Osteocyte (in vitro differentiated cells): ENCODE measurements at places on chromosomes 5 and 9. TPM values are rescaled to one million over a fixed set of nuclear protein-coding genes. Genes with fewer than 3 reads are reported as not detected.

Gene TRAF1
- total RNA-seq = 7.1 and 7.8 TPM in 2 replicates

DNA sequence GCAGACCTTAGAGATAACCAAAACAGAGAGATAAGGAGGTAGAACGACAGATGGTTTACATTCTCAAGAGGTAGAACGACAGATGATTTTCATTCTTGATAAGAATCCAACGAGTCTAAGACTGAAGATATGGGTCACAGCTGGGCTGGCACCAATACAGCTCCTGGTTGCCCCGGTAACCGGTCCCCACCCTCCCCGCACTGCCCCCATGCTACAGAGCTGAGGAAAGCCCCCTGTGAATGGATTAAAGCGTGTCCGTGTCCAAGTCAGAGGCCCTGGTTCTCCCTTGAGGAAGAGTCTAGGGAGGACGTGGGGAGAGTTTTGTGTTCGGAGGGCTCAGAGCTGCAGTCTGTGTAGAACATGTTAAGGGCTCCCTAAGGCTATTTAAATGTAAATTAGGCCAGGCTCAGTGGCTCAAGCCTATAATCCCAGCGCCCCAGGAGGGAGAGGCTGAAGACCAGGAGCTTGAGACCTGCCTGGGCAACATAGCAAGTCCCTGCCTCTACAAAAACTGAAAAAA, 8.1 kb downstream of the IDNK start:
- DNase-seq = no peak

Gene PRLR
- 0.08 and 0.30 TPM in 2 replicates for total RNA-seq

DNA sequence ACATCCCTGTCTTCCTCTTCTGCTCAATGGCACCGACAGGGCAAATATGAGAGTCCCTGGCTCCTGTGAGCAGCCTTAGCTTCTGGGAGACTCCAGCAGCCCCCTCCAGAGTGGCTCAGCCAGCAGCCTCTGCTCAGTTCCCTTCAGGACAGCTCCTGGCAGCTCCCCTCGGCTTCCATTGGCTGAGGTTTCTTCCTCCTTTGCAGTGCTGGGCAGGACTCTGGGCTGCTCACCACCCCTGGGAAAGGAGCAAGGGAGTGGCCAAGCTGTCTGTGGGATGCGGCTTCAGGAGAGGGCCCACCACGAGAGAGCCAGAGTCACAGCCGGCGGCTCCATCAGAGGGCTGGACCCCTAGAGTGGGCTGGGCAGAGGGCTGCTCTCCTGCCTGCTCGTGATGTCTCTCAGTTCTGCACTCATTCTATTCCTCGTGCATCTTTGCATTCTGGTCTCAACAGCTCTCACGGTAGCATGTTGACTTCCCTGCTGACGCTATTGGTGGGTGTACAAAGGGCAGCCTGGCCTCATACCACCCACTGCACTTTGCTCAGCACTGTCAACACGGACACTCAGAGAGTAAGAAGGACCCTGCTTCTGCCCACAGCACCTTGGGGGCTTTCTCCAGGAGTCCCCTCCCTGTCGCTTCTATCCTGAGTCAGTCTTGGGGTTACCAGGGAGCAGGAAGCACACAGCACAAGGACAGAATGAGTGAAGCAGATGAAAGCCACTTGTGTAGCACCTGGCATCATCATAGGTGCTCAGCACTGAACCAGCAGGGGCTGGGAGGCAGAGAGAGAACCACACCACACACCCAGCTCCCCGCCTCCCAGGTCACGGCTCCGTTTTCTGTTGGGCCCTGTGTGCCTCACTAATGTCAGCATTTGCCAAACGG, 80.9 kb upstream of the ALDH1B1 start:
- DNase-seq = peak; percentile 66

Gene NUTM2G
- total RNA-seq = 0.13 TPM in 1 of 2 replicates, not detected in the other

Gene MLLT3
- total RNA-seq = 19.5 and 20.6 TPM in 2 replicates

DNA sequence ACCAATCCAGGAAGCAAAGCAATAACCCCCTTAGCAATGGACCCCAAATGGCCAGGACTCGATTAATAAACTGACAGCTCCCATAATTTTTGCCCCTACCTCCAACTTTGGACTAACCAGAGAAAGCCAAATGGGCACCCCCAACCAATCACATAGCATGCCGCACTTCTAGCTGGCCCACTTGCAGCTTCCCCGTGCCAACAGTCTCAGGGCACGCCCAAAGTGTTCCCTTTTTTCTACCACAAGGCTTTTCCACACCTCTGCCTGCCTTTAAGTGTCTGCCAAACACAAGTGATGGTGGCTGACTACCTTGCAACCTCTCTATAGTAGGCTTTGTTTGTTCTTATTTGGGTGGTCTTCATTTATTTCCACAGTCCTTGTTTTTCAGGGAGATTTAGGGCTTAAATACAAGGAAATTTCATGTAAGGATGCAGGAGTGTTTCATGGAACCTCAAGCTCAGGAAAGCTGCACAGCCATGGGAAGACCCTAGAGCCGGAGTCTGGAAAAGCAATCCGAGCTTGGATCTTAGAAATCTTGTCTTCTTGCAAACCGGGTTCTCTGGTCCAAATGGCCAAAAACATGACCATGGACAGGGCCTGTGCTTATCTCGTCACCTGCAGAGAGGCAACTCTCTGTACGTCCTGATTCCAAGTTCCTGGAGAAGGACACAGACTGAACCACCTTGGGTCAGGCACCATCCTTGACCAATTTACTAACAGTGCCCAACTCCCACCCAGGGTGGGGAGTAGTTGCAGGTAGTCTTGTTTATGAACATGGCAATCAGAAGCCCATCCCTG, 89.2 kb downstream of the THBS4 start:
- DNase-seq = no peak

- DNase-seq = no peak
These were observed 812.4 kb downstream of the KCTD16 start for GRCh38 chr5:144983101-144983500.

Gene ZDHHC11B
- not detected in 2 replicates for total RNA-seq

Gene RHOBTB3
- 190 and 208 TPM in 2 replicates for total RNA-seq

DNA sequence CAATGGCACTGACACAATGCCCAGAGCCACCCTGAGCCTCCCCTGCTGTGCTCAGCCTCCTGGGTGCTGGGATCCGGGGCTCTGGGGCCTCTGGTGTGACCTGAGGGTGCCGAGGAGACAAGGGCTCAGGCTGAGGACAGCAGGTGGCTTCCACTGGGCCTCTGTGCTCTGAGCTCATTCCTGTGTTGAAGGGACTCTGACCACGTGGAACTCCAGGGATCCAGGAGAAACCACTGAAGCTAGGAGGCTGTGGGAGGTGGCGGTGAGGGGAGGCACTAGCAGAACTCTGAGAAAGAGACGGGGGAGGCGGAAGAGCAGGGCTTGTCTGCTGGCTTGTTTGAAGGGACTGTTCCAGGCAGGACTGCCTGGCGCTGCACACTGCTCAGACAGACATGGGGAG, 318.7 kb upstream of the IRX1 start:
- no peak for DNase-seq

GRCh38 chr5:94784536-94785505, 166.4 kb downstream of the SLF1 start:
- DNase-seq = no peak

Gene C9orf50
- total RNA-seq = not detected in 2 replicates

DNA sequence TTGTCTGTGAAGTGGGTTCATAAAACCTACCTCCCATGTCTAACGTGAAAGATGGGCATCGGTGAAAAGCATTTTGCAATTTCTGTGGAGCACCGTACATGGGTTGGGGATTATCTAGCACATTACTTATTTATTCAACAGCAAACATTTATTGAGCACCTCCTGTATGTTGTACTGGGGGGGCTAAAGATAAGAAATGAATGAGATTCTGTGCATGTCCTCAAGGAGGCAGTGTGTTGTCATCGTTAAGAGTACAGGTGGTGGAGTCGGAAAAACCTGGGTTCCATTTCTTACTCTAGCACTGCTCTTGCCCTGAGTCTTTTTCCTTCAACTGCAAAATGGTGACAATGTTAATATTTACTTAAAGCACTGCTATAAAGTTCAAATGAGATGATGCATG, 30.4 kb upstream of the DENND1A start:
- no peak for DNase-seq

GRCh38 chr5:158801268-158801667, 298.4 kb downstream of the EBF1 start:
- DNase-seq = no peak

Gene CBY3
- total RNA-seq = not detected in 2 replicates

GRCh38 chr5:127229185-127229889, 61.3 kb upstream of the MEGF10 start:
- peak; percentile 84 for DNase-seq

- DNase-seq = no peak
These were observed 24.2 kb downstream of the PSMB7 start for GRCh38 chr9:124390794-124391658.

- no peak for DNase-seq
These were observed 451.8 kb downstream of the CCDC171 start for GRCh38 chr9:16004613-16005012.

GRCh38 chr5:144567421-144567780, 396.7 kb downstream of the KCTD16 start:
- no peak for DNase-seq

Gene ANKRD55
- not detected in 2 replicates for total RNA-seq

DNA sequence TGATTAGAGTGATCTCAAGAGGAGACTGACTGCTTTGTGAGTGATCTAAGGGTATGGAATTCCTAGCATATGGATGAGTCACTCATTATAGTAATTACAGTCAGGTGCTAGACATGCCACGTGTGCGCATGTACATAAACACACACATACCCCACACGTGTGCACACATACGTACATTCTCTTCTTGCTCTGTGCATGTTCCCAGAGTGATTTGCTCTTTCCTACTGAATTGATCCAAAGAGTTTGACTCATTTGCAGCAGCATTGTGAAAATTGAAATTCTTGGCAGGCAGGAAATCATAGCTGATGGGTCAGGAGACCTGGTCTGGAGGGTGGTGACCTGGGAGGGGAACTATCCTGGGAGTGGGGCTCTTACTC, 63.8 kb downstream of the ANGPTL2 start:
- no peak for DNase-seq

- DNase-seq = no peak
These were observed 23.9 kb downstream of the SLC35A4 start for GRCh38 chr5:140588311-140589070.

Gene IFNA7
- total RNA-seq = not detected in 2 replicates

- DNase-seq = no peak
These were observed 232.1 kb downstream of the MAN2A1 start for GRCh38 chr5:109921735-109922380.

DNA sequence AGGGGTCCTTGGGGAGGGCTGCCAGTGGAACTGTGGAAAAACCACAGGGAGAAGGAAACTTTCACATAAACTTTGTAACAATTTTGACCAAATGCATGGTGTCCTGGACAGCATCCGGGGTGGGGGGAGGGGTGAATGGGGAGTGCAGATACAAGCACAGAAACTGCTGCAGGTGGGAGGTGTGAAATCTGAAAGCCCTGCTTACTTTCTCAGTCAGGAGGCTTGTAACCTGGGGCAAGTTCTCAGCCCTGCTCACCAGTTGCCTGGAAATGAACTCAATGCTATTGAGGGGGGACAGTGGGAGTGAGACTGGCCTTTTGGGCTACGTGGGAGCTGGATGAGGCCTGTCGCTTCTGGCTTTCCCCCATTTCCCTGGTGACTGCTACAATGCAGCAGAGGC, 694.5 kb upstream of the ZNF608 start:
- no peak for DNase-seq

Gene CAMLG
- total RNA-seq = 48.7 and 49.6 TPM in 2 replicates

Gene COMMD10
- 21.2 and 26.3 TPM in 2 replicates for total RNA-seq

Gene CYLC2
- not detected in 2 replicates for total RNA-seq

Gene DRD1
- total RNA-seq = not detected in 2 replicates

DNA sequence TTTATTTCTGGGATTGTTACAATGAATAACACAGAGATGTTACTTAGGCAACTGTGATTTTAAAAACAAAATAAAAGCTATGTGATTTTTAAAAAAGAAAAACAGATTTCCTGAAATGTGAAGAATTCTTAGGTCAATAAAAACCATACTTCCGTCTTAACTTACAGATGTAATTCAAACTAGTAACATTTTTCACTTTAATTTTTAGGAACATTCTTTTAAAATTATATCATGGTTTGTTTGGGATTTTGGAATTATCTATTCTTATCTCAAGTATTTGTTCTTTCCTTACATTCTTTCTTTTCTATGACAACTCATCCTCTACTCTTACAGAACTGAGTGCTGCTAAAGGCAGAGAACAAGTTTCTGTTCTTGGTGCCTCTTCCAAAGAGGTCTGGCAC, 159.5 kb downstream of the RAPGEF6 start:
- DNase-seq = no peak

GRCh38 chr5:122738088-122738487, 36.8 kb upstream of the SNX2 start:
- no peak for DNase-seq

DNA sequence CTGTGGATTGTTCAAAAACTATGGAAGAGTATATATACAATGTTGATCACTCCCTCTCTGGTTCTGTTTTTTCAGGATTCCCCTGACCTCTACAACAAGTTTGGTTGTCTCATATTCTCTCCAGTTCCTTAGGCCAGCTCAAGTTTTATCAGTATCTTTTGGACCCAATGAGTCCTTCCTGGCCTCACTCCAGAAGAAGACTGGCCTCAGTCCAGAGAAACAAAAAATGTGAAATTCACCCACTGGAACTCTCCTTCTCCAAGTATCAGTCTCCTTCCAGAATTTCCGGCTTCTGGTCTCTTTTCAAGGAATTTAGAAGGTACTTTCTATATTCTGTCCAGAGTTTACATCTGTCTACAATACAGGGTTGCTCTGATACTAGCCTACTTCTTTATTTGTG, 537.8 kb upstream of the FTMT start:
- DNase-seq = no peak

GRCh38 chr9:123438821-123439220, 82.8 kb downstream of the CRB2 start:
- DNase-seq = no peak

Gene ENTREP1
- 0.24 and 0.26 TPM in 2 replicates for total RNA-seq

Gene ANKRD20A1
- total RNA-seq = 0.42 and 1.7 TPM in 2 replicates

Gene KCNV2
- total RNA-seq = not detected in 2 replicates

DNA sequence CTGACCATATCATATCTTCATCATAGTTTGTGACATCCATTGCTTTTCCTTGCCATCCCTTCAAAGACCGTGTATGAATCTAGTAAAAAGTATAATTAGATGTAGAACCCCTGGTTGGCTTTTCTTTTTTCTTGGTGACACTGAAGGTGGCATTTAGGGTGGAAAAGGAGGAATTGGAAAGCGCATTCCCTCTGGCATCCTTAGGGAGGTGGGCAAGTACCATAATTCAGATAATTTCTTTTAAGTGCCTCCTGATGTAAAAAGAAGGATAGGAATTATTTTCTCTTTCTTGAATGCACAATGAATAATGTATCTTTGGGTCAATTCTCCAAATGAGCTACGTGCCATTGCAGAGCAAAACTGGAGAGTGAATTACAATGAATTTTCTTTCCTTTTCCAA, 73.2 kb upstream of the SMARCA2 start:
- DNase-seq = no peak
